NCI-H526 (cell line): ENCODE measurements at places on chromosomes 11 and 22.
A peak's percentile ranks its signal among the peaks of the same experiment; 100 is the strongest.

DNA sequence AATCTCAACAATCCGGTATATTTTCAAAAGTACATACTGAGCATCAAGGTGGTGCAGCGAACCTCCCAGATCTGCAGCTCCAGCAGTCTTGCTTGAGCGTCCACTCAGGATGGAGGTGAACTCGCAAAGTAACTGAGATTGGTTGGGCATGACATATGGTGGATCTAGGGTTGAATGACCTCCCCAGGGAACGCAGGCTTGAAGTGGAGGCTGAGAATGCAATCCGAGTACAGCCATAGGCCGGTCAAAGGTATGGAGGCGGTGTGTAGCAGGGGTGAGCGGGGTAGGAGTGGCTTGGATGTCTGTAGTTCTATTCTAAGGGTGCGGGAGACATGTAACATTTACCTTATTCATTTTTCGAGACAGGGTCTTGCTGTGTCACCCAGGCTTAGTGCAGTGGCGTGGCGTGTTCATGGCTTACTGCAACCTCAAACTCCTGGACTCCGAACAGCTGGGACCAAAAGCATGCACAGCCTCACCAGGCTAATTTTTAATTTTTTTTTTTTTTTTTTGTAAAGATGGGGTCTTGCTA is 631 bp upstream of the C22orf39 start:
- DNase-seq: peak; percentile 55

DNA sequence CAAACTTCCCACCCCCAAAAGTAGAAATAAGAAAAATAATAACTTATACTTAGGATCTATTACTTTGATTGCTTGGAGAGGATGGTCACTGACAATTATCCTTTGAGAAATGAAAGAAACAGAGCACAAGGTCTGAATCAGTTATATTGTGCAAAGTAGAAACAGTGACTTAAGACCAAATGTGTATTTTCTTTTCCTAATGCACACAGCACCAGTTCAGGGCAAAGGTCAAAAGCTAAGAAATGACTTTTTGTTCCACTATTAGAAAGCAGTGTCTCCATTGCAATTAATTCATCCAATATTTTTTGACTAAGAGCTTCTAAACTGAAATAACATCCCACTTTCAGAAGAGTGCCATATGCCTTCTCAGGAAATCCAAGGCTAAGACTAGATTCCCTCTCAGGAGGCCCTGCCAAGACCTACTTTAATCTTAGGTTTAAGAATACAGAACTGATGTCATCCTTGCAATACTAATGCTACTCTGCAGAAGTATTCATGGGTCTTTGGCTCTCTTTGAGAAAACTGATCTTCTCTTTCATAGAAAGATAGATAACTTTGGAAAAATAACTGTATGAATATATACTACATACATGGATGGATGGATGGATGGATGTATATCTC is 147.0 kb downstream of the APOL5 start:
- no peak for DNase-seq

DNA sequence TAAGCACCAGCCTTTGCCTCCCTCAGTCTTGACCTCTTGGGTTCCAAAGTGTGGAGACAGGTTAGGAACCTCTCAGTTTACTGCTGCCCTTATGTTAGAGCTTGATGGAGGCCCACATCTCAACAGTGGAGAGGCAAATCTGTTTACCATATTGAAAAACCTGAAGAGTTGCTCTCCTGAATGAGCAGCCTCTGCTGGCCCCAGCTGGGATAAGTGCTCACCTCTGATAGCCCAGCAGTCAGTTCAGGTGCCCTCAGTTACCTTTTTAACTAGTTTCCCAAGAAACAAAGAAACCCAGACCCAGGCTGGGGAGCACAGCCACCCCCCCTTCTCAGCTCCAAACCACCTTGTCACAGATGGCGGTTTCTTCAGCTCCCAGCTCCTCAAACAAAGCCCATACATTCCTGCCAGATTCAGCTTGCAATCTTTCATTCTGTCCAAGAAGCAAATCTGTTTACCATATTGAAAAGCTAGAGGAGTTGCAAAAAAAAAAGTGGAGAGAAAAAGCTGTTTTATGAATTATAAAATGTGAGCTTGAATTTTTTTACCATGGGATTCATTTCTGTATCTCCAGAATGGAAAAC is 57.2 kb downstream of the PPFIBP2 start:
- no peak for DNase-seq

- no peak for DNase-seq
Observed at GRCh38 chr11:35611741-35612140, 6.5 kb upstream of the FJX1 start.

DNA sequence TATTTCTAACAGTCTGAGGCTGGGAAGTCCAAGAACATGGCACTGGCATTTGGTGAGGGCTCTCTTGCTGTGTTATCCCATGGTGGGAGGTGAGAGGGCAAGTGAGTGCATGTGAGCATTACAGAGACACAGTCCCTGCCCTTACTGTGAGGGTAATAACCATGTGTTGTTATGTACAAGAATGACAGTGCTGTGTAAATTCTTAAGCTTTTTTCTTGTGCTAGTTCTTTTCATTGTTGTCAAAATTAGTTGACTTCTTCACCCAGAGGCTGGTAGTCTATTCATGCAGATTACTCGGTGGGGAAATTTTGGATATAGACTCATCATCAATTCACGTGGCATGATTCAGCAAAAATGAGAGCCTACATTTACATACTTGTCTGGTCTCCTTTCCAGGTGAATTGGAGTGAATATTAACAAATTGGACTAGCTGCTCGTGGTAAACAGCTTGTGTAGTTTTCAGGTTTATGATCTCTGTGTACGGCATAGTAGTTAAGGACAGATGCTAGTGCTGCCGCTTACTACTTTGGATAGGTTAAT is 49.3 kb downstream of the ATXN10 start:
- DNase-seq: peak; percentile 37

GRCh38 chr11:86183694-86184093 is 60.9 kb upstream of the EED start:
- DNase-seq: no peak

GRCh38 chr11:13972043-13972910 is 9.8 kb downstream of the SPON1 start:
- no peak for DNase-seq

GRCh38 chr22:22928666-22929380 is 41.2 kb downstream of the IGLL5 start:
- DNase-seq: no peak

DNA sequence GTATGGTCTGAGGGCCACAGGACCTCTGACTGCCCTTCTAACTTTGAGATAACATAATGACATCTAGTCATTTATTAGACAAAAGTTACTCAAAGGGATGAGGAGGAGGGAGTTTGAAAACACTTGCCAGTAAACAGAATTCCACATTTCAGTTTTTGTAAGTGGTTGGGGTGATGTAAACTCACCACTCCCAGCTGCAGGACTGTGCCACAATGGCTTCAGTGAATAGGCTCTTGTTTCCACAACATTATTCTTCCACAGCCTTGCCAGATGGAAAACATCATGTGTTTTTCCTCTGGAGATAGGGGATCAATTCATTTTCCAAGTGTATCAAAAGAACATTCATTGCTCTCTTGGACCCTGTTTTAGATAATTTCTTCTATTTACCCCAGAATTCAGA is 147.2 kb upstream of the BDNF start:
- DNase-seq: no peak

GRCh38 chr22:26573026-26573662 is 16.8 kb downstream of the TPST2 start:
- no peak for DNase-seq

GRCh38 chr11:6270584-6271246 is 11.1 kb downstream of the CCKBR start:
- DNase-seq: no peak

DNA sequence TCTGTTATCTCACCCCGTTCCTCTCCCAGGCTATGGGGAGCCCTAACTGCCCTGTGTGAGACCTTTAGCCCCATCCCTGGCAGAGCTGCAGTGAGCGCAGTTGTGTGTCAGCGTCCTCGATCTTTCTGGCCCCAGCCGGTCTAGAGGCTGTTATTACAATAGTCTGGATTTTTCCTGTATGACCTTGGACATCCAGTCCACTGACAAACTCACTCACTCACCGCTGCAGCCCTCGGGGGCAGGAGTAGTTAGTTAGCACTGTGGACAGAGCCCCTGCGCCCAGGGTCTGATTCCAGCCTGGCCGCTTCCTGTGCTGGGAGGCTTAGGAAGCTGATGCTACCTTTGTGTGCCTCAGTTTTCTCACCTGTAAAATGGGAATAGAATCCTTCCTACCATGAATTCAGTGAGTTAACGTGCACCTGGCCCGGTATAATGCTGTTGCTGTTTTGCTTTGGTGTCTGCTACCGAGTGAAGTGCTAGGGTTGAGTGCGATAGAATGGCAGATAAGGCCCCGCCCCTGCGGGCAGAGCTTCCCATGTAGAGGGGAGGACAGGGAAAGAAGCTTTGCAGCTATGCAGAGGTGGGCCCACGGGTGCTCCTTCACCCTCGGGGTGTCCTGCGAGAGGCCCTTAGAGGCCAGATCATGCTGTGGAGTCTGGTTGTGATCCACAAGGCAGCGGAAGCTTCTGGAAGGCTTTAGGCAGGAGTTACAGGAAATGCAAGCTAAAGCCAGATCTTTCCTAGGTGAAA is 3.0 kb downstream of the LRP5 start:
- DNase-seq: peak; percentile 31

DNA sequence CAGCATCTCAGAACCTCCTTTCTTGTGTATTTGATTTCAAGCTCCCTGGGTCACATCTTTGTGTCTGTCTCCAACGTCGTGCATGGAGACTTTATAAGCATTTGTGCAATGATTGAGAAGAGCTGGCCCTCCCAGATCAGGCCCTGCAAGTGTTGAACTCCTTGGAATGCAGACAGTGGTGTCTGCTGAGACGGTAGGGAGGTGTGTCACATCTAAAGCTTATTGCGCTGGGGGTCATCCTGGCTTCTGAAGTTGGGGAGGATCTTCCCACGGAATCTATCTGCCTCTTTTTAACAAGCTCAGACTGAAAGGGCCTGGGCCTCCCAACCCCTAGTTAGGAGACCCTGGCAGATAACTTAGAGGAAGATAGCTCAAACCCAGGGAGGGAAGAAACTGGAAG is 6.7 kb downstream of the APLNR start:
- DNase-seq: no peak

DNA sequence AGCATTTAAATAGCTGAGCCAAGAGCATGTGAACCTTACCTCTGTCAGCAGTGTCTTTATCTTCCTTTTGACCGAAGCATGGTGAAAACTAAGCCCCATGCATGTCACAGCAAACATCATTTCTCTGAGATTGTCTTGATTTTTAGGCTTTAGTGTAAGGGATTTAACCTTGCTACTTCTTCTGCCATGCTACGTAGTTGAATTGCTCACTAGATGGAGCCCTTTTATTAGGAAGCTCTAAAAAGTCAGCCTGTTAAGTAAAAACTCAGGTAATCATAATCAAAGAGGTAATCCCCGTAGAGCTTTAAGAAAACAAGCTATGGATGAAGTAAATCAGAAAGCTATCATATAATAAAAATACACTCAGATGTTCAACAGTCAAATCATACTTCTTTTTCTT is 149.5 kb downstream of the PGR start:
- DNase-seq: peak; percentile 37

- DNase-seq: no peak
Observed at GRCh38 chr22:24379536-24379935, 47.9 kb upstream of the ADORA2A start.
